Effector memory CD8-positive, alpha-beta T cell (primary cell): ENCODE measurements at places on chromosomes 12 and 14.

GRCh38 chr12:128338386-128339125, 71.6 kb downstream of the TMEM132C start:
- no peaks in the 10 kb centered on the region for H3K36me3 ChIP-seq
- H3K4me1 ChIP-seq: no peaks in the 10 kb centered on the region
- H3K27ac ChIP-seq: no peak overlapping the region
- H3K4me3 ChIP-seq: no peak overlapping the region
- peaks cover 13% of the 10 kb centered on the region for H3K27me3 ChIP-seq

- H3K27me3 ChIP-seq: no peaks in the 10 kb centered on the region
- H3K36me3 ChIP-seq: peaks cover 72% of the 10 kb centered on the region
- DNase-seq: no peak
- H3K4me3 ChIP-seq: no peak overlapping the region
- peak overlapping the region; percentile 26 for H3K27ac ChIP-seq
These were observed 80.7 kb downstream of the SLC38A1 start for GRCh38 chr12:46188170-46188569.

DNA sequence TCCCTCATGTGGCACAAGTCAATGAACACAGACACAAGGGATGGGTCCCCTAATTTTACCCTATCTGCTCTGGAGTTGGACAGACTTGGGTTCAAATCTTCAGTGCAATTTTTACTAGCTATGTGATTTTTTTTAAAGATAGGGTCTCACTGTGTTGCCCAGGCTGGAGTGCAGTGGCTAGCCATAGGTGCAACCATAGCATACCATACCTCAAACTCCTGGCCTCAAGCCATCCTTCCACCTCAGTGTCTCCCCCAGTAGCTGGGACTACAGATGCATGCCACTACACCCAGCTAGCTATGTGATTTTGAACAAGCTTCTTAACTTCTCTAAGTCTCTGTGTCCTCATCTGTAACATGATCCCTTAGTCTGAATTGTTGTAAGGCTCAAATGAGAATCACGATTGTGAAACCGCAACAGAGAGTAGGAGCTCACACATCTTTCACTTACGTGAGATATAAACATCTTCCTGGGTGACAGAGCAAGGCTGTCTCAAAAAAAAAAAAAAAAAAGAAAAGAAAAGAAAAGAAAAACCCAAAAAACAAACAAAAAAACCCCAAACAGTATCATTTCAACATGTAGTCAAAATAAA, 4.7 kb downstream of the CALCOCO1 start:
- H3K36me3 ChIP-seq: peaks cover 56% of the 10 kb centered on the region
- no peak overlapping the region for H3K27ac ChIP-seq
- H3K4me1 ChIP-seq: peaks cover 17% of the 10 kb centered on the region
- no peaks in the 10 kb centered on the region for H3K27me3 ChIP-seq

- DNase-seq: no peak
- H3K27me3 ChIP-seq: no peaks in the 10 kb centered on the region
- H3K36me3 ChIP-seq: peaks cover 10% of the 10 kb centered on the region
- peaks cover 19% of the 10 kb centered on the region for H3K4me1 ChIP-seq
- H3K4me3 ChIP-seq: peak overlapping the region; percentile 86
These were observed 27.2 kb upstream of the GPR132 start for GRCh38 chr14:105092171-105093037.

DNA sequence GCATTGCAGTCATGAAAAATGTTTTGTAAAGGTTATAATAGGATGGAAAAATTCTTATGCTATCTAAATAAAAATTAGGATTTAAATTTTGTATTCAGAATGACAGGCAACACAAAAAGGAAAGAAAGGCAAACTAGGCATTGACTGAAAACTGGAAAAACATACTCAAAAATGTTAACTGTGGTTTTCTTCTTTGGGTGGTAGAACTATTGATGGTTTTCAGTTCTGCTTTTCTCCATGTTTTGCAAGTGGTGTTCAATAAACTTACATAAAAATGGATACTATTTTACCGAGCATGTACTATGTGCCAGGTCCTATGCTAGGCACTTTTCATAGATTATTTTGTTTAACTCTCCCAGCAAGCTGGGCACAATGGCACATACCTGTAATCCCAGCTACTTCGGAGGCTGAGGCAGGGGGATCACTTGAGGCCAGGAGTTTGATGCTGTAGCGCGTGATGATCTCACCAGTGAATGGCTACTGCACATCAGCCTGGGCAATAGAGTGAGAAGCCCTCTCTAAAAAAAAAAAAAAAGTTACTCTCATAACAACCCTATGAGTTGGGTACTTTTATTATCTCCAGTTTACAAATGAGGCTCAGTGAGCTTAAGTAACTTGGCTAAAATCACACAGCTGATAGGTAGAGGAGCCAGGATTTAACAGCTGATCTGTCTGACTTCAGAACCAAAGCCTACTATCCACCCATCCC, 26.3 kb upstream of the TCP11L2 start:
- H3K4me3 ChIP-seq: no peak overlapping the region
- H3K4me1 ChIP-seq: no peaks in the 10 kb centered on the region
- no peaks in the 10 kb centered on the region for H3K27me3 ChIP-seq
- H3K27ac ChIP-seq: no peak overlapping the region
- no peaks in the 10 kb centered on the region for H3K36me3 ChIP-seq

- H3K4me1 ChIP-seq: peaks cover 41% of the 10 kb centered on the region
- H3K27me3 ChIP-seq: no peaks in the 10 kb centered on the region
- H3K27ac ChIP-seq: no peak overlapping the region
- DNase-seq: peak; percentile 53
These were observed 648 bp downstream of the CHD4 start for GRCh38 chr12:6606331-6607131.

DNA sequence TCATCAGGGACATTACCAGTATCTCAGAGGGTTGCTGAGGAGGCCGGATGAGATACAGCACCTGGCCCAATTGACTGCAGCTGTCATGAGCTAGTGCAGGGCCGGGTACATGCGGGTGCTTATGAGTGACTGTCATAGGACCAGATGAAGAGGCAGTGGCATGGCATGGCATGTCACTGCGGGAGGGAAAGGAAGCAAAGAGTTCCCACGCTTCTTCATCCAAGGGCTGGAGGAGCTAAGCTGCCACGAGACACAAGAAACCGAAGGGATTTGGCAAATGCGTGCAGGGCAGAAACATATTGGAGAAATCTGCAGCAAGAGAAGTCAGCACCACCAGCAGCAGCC, 10.7 kb upstream of the GPX2 start:
- H3K4me1 ChIP-seq: peaks cover 4% of the 10 kb centered on the region
- peaks cover 3% of the 10 kb centered on the region for H3K36me3 ChIP-seq
- H3K4me3 ChIP-seq: no peak overlapping the region
- no peak for DNase-seq
- H3K27me3 ChIP-seq: no peaks in the 10 kb centered on the region

DNA sequence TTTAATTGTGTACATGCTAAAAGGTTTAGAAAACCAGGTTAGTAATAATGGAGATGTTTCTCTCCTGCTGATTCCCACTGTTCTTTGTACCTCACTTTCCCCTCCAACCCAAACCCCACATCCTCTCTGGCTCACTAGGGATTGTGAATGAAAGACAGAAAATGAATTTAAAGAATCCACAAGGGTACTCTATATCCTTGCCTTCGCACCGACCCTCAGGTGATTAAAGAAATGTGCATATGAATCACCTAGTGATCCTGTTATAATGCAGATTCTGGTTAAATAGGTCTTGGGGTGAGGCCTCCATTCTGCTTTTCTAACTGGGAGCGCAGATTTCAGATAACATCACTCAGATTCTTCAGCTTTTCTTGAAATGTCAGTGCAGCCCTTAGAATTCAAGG, 84.3 kb upstream of the OTX2 start:
- H3K4me3 ChIP-seq: no peak overlapping the region
- H3K4me1 ChIP-seq: no peaks in the 10 kb centered on the region
- DNase-seq: no peak
- H3K27ac ChIP-seq: no peak overlapping the region

DNA sequence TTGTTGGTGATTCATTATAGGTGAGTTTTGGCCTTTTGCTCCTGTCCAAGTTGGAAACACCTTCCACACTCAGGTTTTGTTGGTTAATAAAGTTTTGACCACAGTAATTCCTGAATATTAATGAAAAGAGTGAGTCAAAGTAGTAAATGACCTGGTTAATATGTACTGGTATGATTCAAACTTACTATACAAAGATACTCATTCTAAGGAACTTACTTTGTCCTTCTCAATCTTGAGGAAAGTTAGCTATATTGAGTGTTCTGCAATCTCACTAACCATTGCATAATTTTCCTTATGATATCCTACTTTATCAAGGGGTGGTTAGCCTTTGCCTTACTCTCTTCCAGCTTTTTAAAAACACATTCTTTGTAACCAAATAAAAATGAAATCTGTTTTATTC, 20.9 kb upstream of the HECTD1 start:
- H3K27me3 ChIP-seq: no peaks in the 10 kb centered on the region
- DNase-seq: no peak
- no peaks in the 10 kb centered on the region for H3K4me1 ChIP-seq
- peaks cover 4% of the 10 kb centered on the region for H3K36me3 ChIP-seq
- no peak overlapping the region for H3K27ac ChIP-seq

DNA sequence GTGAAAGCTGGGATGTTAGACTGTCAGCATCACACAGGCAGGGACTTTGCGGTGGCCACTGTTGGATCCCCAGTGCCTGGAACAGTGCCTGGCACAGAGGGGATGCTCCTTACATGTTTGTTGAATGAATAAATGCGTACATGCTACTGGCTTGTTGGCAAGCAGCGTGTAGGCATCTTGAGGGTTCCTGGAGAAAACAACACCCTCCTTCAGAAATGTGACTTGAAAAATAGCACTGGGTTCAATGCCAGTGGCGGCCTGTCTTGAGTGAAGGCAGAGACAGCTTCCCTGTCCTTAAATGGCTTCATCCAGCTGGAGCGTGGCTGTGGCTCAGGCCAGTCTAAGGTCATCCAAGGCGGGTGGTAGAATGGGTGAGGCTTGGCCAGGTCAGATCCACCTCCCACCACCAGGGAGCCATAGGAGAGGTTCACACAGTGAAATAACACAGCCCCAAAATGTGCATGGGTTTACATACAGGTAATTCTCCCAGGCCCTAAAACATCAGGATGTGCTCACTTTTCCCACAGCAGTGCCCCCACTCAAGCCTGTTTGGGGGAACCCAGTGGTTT, 171.4 kb downstream of the PHETA1 start:
- no peak for DNase-seq
- H3K27ac ChIP-seq: no peak overlapping the region
- peaks cover 95% of the 10 kb centered on the region for H3K27me3 ChIP-seq
- H3K4me3 ChIP-seq: no peak overlapping the region
- peaks cover 10% of the 10 kb centered on the region for H3K4me1 ChIP-seq

- DNase-seq: no peak
- peaks cover 48% of the 10 kb centered on the region for H3K36me3 ChIP-seq
- H3K4me3 ChIP-seq: no peak overlapping the region
These were observed 63.1 kb downstream of the A2M start for GRCh38 chr12:9052610-9053009.
